ENCODE measurements at places on chromosomes 2 and 18. TPM values are rescaled to one million over a fixed set of nuclear protein-coding genes. Genes with fewer than 3 reads are reported as not detected.

The LAMA1 gene
- polyA plus RNA-seq, result not detected

The CYS1 gene
- polyA plus RNA-seq, result not detected

The ST8SIA5 gene
- polyA plus RNA-seq, result not detected

The GPR155 gene
- polyA plus RNA-seq, result 4.2 TPM

The TIMM21 gene
- 28.5 TPM for polyA plus RNA-seq

The IL1RN gene
- 0.40 TPM for polyA plus RNA-seq

The TLX2 gene
- not detected for polyA plus RNA-seq

The FLACC1 gene
- 1.5 TPM for polyA plus RNA-seq

The CCDC68 gene
- 0.01 TPM for polyA plus RNA-seq

The LYPD1 gene
- 0.07 TPM for polyA plus RNA-seq

The DSG4 gene
- not detected for polyA plus RNA-seq

The PMS1 gene
- polyA plus RNA-seq, result 14.9 TPM

The REL gene
- 27.9 TPM for polyA plus RNA-seq

The MRO gene
- polyA plus RNA-seq, result not detected

The EPB41L3 gene
- 0.58 TPM for polyA plus RNA-seq

The BCL2 gene
- polyA plus RNA-seq, result 34.9 TPM

The UPP2 gene
- polyA plus RNA-seq, result not detected

The ITGA4 gene
- polyA plus RNA-seq, result 102 TPM

The MAPRE2 gene
- polyA plus RNA-seq, result 36.7 TPM

The UGT1A8 gene
- polyA plus RNA-seq, result not detected

The UGT1A4 gene
- not detected for polyA plus RNA-seq

The UGT1A5 gene
- polyA plus RNA-seq, result not detected

The RGPD4 gene
- not detected for polyA plus RNA-seq

The GNAL gene
- 0.01 TPM for polyA plus RNA-seq

The SLC11A1 gene
- polyA plus RNA-seq, result 65.3 TPM

The EFR3B gene
- polyA plus RNA-seq, result not detected

The MEP1B gene
- 0.13 TPM for polyA plus RNA-seq

The ASAP2 gene
- 0.04 TPM for polyA plus RNA-seq

The RIF1 gene
- 3.3 TPM for polyA plus RNA-seq

The KYNU gene
- 14.5 TPM for polyA plus RNA-seq

The MYO7B gene
- polyA plus RNA-seq, result 68.2 TPM

The ANKRD36C gene
- 3.6 TPM for polyA plus RNA-seq

The MAP3K19 gene
- polyA plus RNA-seq, result 0.46 TPM

The CAVIN2 gene
- 0.92 TPM for polyA plus RNA-seq

The NT5DC4 gene
- polyA plus RNA-seq, result not detected

The RNF152 gene
- polyA plus RNA-seq, result not detected

The UGT1A3 gene
- polyA plus RNA-seq, result not detected

The FZD7 gene
- 0.58 TPM for polyA plus RNA-seq

The SLC5A7 gene
- polyA plus RNA-seq, result not detected

The SLC9A4 gene
- polyA plus RNA-seq, result not detected

The SERPINB13 gene
- polyA plus RNA-seq, result not detected

Data from B cell (primary cell).